Smooth muscle cell of the brain vasculature (primary cell): ENCODE measurements at places on chromosomes 12 and 14.

GRCh38 chr12:26647088-26647487, 185.9 kb downstream of the ITPR2 start:
- DNase-seq, result no peak

GRCh38 chr14:67536087-67536486, 3.0 kb downstream of the PLEKHH1 start:
- DNase-seq, result no peak

GRCh38 chr14:73759183-73759713, 45.1 kb upstream of the PNMA1 start:
- no peak for DNase-seq

- DNase-seq, result no peak
These were observed 18.2 kb downstream of the WNT5B start for GRCh38 chr12:1647285-1647669.

GRCh38 chr14:70640938-70641547, 673 bp upstream of the TTC9 start:
- DNase-seq, result no peak

DNA sequence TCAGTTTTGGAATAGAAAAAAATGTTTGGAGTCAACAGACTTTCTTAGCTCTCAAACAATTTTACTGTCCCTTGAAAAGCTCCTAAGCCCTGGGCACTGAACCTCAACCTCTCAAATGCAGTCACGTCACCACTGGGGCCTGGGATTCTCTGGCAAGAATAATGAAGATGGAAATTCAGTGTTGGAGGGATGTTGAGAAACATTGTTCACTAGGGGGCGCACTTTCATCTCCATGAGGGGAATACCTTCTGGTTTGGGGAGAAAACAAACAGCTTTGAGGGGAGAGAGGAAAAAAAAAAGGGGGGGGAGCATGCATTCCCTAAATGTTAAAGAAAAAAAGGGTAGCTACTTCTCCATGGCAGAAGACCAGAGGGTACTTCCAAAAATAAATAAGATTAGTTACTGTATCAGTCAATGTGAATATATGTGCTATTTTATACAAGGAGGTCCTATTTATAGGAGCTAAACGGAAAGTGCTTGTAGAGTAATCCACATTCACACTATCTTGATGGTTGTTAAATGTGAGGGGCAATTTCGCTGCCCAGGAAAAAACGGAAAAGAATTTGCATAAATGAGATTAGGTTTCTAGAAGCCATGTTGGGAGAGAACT, 5.8 kb upstream of the TBPL2 start:
- peak; percentile 59 for DNase-seq

- no peak for DNase-seq
These were observed 7.0 kb downstream of the MYL2 start for GRCh38 chr12:110913119-110914056.

DNA sequence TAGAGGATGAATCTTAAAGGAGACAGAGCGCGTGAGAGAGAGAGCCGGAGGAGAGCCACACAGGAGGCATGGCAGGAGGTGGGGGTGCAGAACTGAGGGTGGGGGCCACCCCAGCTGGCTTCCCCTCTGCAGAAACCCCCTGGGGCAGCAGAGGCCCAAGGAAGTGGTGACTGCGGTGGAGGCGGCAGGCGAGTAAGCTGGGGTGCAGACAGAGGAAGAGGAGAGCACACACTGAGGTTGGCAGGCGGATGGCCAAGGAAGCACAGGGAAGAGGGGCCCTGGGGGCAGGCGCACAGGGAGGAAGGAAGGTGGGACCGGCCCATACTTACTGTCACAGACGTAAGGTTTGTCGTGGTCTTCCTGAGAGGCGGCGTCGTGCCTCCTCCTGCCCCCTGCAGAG, 179.8 kb downstream of the DPF3 start:
- DNase-seq, result no peak

DNA sequence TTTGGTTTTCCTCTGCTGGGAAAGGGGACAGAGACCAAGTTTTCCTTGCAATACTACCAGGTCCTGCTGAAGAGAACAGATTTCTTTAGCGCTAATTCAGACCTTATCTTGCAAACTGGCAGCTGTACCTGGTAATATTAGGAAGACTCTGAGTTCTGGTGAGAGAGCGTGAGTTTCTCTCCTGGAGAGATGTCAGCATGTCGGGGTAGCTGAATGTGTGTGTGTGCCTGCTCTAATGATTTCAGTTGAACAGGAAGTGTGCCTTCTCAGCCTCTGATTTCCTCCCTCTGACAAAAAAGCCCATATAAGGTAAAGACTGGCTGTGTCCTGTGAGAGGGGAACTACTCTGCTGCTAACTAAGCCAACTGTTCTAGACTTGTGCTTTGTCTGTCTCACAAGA, 10.3 kb upstream of the ERP27 start:
- no peak for DNase-seq

- DNase-seq, result no peak
These were observed 36.0 kb downstream of the SCARB1 start for GRCh38 chr12:124827588-124828184.

DNA sequence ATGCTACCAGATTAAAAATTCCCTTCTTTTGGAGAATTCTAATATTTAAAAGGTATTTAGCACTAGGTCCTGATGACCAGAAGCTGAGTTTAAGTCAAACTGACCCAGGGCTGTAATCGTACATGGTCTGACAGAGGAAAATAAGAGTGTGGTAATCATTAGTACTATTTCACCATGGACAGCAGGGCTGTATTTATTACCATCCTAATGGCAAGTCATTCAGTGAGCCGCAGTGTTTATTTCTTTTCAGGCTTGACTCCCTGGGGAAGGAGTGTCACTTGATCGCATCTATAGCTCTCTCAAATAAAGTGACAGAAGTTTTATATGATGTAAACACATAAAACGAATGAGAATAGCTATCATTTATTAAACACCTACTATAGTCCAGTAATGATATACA, 261.8 kb downstream of the BTG1 start:
- DNase-seq, result no peak

GRCh38 chr12:12195516-12195915, 71.3 kb downstream of the LRP6 start:
- DNase-seq, result no peak

- DNase-seq, result no peak
These were observed 62.1 kb downstream of the ATG14 start for GRCh38 chr14:55349565-55349964.

DNA sequence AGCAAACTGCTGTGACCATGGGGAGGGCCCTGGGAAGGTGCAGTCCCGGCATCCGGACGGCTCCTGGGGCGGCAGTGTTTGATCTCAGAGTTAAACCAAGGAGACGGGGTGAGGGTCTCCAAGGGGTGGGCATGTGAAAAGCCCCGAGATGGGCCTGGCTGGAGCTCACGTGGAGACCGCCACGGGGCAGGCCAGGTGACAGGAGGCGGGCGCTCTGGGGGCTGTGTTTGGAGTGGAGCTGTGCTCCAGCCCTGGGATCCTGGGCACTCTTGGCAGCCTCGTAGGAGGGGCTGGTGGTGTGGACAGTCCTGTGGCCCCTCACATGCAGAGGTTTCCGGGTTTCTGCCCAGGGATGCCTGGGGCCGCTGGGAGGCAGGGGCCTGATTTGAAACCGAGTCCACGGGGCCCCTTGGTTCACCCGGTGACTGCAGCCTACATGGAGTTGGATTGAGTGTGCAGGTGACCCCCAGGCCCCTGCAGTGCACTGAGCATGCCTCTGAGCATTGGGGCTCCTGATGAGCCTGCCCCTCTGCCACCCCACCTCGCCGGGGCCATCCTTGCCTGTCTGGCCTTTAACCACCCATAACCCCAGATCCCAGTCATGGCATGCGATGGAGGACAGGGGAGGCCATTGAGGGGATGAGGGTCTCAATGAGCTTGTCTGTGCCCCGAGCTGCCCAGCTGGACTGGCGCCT, 8.4 kb downstream of the KIF26A start:
- no peak for DNase-seq

- DNase-seq, result no peak
These were observed 7.9 kb upstream of the RBM19 start for GRCh38 chr12:113974006-113974405.

- DNase-seq, result no peak
These were observed 214.7 kb upstream of the GARIN2 start for GRCh38 chr14:66974397-66975025.

DNA sequence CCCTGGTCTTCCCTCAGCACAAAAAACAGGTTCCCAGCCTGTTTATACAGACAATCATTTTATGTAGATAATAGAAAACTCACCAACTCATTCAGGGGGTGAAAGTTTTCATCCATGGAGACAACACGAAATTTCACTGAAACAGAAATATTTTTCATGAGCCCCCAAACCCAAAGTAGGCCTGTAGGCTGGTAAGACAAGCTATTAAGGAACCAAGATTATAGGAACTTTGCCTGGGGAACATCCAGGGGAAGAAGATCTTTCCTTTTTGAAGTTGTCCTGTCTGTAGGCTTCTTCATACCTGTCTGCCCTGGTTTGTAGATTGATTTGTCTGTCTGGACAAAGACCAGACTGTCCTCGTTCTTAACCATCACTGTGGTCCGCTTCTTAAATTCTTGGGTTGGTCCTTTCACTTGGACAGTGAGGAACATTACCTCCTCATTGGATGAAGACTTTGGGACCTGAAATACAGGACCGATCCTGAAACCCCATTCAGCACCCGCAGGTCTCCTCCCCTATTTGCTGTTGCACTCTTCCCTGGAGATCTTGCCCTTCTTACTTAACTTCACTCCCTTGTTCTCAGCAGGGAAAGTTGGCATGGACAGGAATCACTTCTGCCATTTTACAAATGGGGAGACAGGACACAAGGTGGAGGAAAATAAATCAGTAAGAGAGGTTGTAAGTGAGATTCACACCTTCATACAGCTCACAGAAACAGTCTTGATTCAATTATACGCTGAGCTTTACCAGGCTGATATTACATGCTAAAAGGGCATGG, 3.5 kb downstream of the A2M start:
- no peak for DNase-seq

GRCh38 chr12:98799822-98800221, 154.7 kb downstream of the APAF1 start:
- no peak for DNase-seq

- DNase-seq, result no peak
These were observed 30.4 kb downstream of the SETD3 start for GRCh38 chr14:99450266-99450665.

DNA sequence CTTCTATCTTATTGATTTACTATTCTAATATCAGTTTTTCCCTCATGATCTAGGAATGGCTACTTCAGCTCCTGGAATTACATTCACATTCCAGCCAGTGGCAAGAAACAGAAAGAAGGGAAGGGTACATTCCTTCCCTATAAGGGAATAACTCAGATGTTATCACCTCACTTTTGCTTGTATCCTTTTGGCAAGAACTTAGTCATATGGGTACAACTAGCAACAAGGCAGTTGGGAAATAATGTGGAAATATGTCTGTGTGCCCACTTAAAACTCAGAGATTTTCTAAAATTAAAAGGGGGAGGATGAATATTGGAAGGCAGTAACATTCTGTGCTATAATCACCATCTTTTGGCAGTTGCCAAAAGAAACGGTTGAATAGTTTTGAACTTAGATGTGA, 85.6 kb downstream of the MSRB3 start:
- DNase-seq, result no peak

DNA sequence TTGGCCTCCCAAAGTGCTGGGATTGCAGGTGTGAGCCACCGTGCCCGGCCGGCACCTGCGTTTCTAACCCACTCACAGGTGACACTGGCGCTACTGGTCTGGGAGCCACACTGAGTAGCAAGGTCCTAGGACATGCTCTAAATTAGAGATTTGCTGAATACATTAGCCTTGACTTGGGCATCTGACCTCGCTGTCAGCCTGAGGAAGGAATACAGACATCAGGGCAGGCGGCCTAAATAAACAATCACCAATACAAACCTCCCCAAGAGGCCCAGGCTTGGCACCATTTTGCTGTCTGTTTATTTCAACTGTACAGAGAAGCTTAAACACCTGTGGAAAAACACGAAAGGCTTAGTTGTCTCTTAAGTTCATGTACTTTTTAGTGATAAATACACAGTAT, 27.5 kb downstream of the P2RX4 start:
- DNase-seq, result no peak

GRCh38 chr14:55721353-55721752, 141.3 kb downstream of the KTN1 start:
- no peak for DNase-seq

DNA sequence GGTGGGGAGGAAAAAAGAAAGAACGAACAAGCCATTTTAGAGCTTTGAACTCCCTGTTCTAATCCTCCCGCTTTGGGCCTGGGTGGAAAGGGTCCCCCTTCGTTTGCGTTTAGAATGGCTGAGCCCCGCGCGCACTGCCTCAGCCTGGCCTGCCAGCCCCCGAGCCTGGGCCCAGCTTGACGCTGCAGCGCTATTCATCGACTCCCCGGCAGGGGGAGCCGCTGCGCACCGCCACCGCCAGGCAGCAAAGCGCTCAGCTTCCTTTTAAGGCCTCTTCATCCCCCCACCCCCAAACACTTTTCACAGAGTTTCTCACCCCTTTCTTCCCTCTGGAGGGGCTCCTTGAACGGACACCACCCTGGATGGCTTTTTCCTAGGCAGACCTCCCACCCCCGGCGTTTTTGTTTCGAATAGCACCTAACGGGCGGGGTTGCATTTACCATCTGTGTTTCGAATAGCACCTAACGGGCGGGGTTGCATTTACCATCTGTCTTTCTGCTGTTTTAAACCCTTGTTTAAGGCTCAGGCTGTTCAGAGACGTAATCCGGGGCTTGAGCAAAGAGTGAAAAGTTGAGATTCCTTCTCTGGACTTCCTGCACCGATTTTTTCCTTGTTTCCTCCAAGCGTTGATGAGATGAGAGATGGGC, 56.4 kb upstream of the PIWIL1 start:
- no peak for DNase-seq

DNA sequence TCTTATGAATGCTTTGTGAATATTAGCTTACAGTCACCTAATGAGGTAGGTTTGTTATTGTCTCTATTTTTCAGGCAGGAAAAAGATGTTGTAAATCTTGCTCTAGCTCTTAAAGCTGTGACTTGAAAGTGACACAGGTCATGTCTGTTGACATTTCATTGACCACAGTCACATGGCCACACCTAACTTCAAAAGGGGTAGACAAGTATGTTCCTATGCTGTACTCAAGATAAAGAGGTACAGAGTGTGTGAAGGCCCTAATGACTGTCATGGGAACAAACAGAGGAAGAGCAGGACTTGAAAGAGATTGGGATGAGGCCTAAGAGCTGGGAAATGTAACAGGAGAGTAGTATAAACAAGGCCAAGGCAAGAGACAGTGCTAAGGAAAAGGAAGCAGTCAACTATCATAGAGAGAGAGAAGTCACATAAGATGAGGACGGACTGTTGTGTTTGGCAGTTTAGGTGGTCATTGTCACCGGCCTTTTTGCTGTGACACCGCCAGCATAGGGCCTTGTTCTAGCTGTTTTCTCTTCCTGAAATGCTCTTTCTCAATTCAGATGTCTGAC, 181.0 kb downstream of the CFAP54 start:
- no peak for DNase-seq

GRCh38 chr12:64456119-64456518, 4.2 kb downstream of the TBK1 start:
- no peak for DNase-seq

GRCh38 chr12:9707864-9708808, 24.8 kb downstream of the CLECL1 start:
- peak; percentile 28 for DNase-seq

GRCh38 chr14:23605931-23606585, 27.5 kb upstream of the JPH4 start:
- DNase-seq, result no peak

GRCh38 chr14:102601378-102601925, 9.0 kb downstream of the RCOR1 start:
- DNase-seq, result no peak
